Activated T-helper 2 cell treated with anti-CD3 and anti-CD28 coated beads, Interferon-gamma antibody, Interleukin-2, Interleukin-4, amounts not matched to agents 10 μg/mL and 5 μg/mL and 100 μg/mL, durations not matched to agents 14 hours and 24 hours and 36 hours (primary cell): ENCODE measurements at places on chromosomes 2 and 18.

- H3K27me3 ChIP-seq, result peaks cover 8% of the 10 kb centered on the region
- no peak overlapping the region for H3K27ac ChIP-seq
- no peak overlapping the region for H3K4me3 ChIP-seq
- H3K36me3 ChIP-seq, result no peaks in the 10 kb centered on the region
Observed at GRCh38 chr2:44267796-44268648, 7.3 kb upstream of the SLC3A1 start.

GRCh38 chr2:162676515-162676914 lies 162.1 kb downstream of the KCNH7 start:
- H3K4me3 ChIP-seq, result no peak overlapping the region
- H3K4me1 ChIP-seq, result no peaks in the 10 kb centered on the region
- no peak overlapping the region for H3K27ac ChIP-seq

GRCh38 chr2:95366514-95366913 lies 36.0 kb upstream of the FAHD2A start:
- H3K27me3 ChIP-seq, result peaks cover 13% of the 10 kb centered on the region
- DNase-seq, result no peak
- no peaks in the 10 kb centered on the region for H3K36me3 ChIP-seq
- H3K4me3 ChIP-seq, result no peak overlapping the region
- H3K4me1 ChIP-seq, result no peaks in the 10 kb centered on the region
- no peak overlapping the region for H3K27ac ChIP-seq

DNA sequence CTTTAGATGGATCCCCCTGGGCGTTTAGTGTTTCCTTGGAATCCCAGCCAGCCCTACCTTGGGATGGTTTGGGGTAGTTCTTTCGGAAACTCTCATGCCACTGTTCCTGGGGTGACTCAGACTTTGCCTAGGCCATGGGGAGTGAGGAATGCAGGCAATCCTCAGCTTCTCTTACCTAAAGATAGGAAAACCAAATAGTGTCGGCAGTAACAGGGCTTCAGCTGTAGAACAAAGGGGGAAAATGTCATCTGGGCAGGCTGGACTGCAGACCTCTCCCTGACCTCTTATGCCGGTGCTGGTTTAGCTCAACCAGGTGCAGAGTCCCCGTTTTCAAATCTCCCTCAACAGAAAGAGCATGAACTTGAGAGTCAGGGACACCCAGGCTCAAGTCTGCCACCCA lies 252.1 kb downstream of the TSN start:
- H3K36me3 ChIP-seq, result no peaks in the 10 kb centered on the region
- H3K27me3 ChIP-seq, result no peaks in the 10 kb centered on the region
- no peak for DNase-seq
- no peak overlapping the region for H3K27ac ChIP-seq

- peak within 1 kb of the TSS; percentile 99 for H3K4me3 ChIP-seq
- DNase-seq, result peak; percentile 89
- peaks cover 41% of the 10 kb centered on the region for H3K4me1 ChIP-seq
- peak within 1 kb of the TSS; percentile 93 for H3K27ac ChIP-seq
- no peaks in the 10 kb centered on the region for H3K27me3 ChIP-seq
Observed at GRCh38 chr2:169827272-169828140, at the start of gene UBR3. Gene UBR3, plus strand, starts transcription at chr2:169827454. Its CDS starts 54 bp downstream, at chr2:169827508.

DNA sequence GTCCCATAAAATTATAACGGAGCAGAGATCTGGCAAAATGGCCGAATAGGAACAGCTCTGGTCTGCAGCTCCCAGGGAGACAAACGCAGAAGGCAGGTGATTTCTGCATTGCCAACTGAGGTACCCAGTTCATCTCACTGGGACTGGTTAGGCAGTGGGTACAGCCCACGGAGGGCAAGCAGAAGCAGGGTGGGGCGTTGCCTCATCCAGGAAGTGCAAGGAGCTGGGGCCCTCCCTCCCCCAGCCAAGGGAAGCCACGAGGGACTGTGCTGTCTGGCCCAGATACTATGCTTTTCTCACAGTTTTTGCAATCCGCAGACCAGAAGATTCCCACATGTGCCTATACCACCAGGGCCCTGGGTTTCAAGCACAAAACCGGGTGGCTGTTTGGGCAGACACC lies 22.8 kb downstream of the ICA1L start:
- no peak for DNase-seq
- H3K27ac ChIP-seq, result no peak overlapping the region
- H3K4me1 ChIP-seq, result no peaks in the 10 kb centered on the region
- no peaks in the 10 kb centered on the region for H3K27me3 ChIP-seq

DNA sequence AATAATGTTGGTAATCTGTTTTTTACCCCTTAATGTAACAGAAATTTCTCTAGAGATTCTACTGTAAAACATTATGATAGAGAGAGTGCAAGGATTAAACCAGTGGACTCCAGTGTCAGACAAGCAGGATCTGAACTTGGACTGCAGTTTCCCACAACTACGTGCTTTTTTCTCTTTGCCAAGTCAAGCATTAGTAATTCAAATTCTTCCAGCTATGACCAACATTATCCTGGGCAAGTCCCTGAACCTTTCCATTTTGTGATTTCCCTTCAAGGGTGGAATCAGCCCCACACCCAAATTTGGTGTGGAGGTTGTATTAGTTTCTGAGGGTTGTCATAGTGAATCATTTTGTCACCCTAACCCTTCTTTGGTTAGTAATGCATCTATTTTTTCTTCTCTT lies 482.0 kb downstream of the ZNF516 start:
- no peak overlapping the region for H3K27ac ChIP-seq

GRCh38 chr2:134098321-134098720 lies 155.6 kb upstream of the MGAT5 start:
- no peaks in the 10 kb centered on the region for H3K4me1 ChIP-seq
- DNase-seq, result no peak
- H3K36me3 ChIP-seq, result no peaks in the 10 kb centered on the region
- no peak overlapping the region for H3K4me3 ChIP-seq
- H3K27me3 ChIP-seq, result peaks cover 14% of the 10 kb centered on the region

DNA sequence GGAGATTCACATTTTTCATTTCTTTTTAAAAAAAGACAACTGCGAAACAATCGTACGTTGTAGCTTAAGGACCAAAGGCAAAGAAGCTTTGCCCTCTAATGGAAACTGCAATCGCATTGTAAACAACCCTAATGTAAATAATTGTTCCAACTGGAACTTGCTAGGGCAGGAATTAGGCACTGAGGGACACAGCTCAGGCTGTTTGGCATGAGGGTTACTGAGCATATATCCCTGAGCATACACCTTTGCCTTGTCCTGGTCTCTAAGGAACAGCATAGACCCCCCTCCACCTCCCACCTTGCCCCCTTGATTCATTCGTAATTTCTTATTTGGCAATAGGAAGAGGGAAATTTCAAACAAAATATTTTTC lies 396.4 kb downstream of the LNPK start:
- H3K4me3 ChIP-seq, result no peak overlapping the region
- no peaks in the 10 kb centered on the region for H3K4me1 ChIP-seq
- no peak overlapping the region for H3K27ac ChIP-seq
- DNase-seq, result no peak

DNA sequence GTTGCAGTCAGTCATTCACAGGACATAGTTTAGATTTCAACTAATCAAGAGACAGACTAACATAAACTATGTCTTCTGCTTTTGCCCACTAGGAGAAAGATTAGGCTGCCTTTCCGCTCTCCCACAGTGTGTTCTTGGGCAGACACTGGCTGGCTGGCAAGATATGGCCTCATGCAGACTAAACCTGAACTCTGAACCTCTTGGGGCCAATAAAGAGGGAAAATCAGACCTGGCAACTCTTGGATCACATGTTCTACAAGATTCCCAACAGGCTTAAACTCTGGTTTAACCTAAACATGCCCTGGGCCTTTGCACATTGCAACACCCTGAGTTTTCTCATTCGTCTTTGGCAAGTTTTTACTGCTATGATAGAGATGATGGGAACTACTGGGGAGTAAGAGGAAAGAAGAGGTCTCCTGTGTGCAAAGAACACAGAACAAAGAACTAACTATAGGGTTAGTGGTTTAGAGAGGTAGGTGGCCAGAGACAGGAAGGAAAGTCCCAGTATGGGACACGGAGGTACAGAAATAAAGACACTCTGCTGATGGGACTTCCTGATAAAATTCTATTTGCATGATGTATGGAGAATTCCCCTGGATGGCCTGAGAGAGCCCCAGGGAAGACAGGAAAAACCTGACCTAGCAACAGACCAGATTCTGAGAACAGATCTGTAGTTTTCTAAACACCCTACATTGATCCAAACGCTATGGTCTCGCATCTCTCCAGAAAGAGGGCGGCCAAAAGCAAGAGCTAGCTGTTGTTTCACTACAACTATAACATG lies 2.0 kb upstream of the ATRAID start:
- peaks cover 20% of the 10 kb centered on the region for H3K4me1 ChIP-seq
- no peaks in the 10 kb centered on the region for H3K27me3 ChIP-seq
- peak overlapping the region; percentile 44 for H3K27ac ChIP-seq
- no peak for DNase-seq
- H3K36me3 ChIP-seq, result peaks cover 64% of the 10 kb centered on the region
- peak overlapping the region; percentile 35 for H3K4me3 ChIP-seq

- no peak overlapping the region for H3K27ac ChIP-seq
- H3K4me3 ChIP-seq, result no peak overlapping the region
- H3K36me3 ChIP-seq, result no peaks in the 10 kb centered on the region
- H3K4me1 ChIP-seq, result peaks cover 1% of the 10 kb centered on the region
- H3K27me3 ChIP-seq, result no peaks in the 10 kb centered on the region
- DNase-seq, result no peak
Observed at GRCh38 chr2:217998926-217999594, 3.7 kb downstream of the TNS1 start.

DNA sequence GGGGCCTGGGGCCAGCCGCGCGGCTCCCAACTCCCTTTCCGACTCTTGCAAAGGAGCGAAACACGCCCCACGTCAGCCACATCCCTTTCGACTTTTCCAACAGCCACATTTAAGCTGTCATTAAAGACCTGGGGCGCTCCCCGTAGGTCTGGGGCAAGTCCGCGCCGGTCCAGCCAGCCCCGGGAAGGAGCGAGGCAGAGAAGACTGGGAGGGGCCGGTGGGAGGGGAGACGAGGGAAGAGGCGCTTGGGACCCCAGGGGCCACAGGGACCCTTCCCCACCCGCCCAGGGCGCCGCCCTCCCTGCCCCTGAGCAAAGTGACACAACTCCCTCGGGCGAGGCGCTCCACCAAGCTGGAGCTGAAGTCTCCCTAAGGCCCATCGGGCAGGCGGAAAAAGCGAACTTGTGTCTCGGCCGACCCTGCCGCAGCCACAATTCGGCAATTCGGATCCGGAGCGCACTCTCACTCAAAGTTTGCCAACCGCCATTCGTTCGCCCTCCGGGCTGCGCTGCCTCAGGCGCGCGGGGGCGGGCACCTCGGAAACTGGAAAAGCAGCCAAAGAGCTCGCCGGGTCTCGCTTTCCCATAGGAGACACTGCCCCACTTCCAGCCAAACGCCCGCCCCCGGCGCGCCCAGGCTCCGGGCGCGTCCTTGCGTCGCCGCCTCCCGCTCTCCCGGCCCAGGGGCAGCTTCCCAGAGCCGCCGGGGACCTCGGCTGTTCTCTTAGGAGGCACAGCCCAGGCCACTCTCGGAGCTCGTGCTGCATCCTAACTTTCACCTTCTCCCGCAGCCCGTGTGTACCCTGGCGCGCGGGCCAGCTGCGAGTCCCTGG lies 1.1 kb upstream of the KCTD1 start:
- peaks cover 42% of the 10 kb centered on the region for H3K27me3 ChIP-seq
- H3K36me3 ChIP-seq, result peaks cover 14% of the 10 kb centered on the region
- peak overlapping the region; percentile 69 for H3K4me3 ChIP-seq
- peaks cover 12% of the 10 kb centered on the region for H3K4me1 ChIP-seq
- no peak for DNase-seq

DNA sequence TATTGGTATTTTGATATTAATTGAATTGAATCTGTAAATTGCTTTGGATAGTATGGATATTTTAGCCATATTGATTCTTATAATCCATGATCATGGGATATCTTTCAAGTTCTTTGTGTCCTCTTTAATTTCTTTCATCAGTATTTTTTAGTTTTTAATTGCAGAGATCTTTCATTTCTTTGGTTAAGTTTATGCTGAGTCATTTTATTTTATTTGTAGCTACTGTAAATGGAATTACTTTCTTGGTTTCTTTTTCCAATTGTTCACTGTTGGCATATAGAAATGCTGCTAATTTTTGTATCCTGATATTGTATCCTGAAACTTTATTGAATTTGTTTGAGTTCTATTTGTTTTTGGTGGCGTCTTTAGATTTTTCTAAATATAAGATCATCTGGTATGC lies 79.5 kb upstream of the DSEL start:
- H3K27ac ChIP-seq, result no peak overlapping the region
- H3K4me1 ChIP-seq, result no peaks in the 10 kb centered on the region
- H3K27me3 ChIP-seq, result no peaks in the 10 kb centered on the region
- H3K4me3 ChIP-seq, result no peak overlapping the region

DNA sequence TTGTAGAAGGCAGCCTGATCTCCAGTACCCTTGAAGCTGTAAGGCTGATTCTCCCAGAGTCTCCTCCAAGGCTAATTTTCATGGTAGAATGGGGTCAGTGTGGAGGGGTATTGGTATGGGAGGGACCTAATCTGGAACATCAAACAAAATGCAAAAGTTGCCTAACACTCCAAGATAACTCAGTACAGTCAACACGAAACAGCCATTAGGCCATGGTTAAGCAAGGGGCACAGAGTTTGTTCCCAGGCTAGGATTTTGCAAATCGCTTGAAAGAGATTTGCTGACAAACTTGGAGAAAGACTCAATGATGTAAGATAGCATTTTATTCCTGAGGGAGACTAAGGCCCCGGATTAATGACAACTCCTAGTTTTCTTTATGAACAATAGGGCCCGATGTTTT lies 5.4 kb downstream of the PID1 start:
- peaks cover 6% of the 10 kb centered on the region for H3K27me3 ChIP-seq
- H3K36me3 ChIP-seq, result no peaks in the 10 kb centered on the region
- DNase-seq, result no peak

- peaks cover 3% of the 10 kb centered on the region for H3K27me3 ChIP-seq
- DNase-seq, result no peak
- H3K4me1 ChIP-seq, result peaks cover 4% of the 10 kb centered on the region
Observed at GRCh38 chr2:127183771-127184170, 36.3 kb downstream of the CYP27C1 start.

DNA sequence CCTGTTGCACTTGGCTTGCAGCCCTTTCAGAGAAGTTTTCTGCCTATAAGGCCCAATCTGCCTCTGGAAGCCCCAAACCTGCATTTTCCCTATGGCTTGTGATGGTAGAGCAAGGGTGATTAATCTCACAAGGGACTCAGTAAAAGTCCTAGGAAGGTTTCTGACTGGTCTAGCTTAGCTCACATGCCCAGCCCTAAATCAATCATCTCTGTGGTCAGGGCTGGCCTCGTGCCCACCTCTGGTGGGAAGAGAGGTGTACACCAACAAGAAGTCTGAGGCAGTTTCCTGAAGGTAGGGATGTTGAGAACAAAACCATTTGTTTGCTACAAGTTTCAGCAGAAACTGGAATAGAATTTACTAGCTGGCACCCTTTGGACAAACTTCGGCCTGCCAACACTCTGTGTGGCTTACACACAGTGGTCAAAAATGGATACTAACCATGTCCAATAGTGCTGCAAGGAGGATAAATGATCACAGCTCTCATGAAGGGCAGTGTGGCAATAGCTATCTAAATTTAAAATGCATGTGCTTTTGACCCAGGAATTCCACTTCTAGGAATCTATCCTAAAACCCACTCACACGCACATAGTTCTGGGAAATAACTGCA lies 96.4 kb downstream of the EN1 start:
- H3K27ac ChIP-seq, result no peak overlapping the region
- no peaks in the 10 kb centered on the region for H3K36me3 ChIP-seq
- no peaks in the 10 kb centered on the region for H3K27me3 ChIP-seq
- no peak overlapping the region for H3K4me3 ChIP-seq
- DNase-seq, result no peak

GRCh38 chr2:235639428-235639773 lies 145.6 kb downstream of the AGAP1 start:
- H3K36me3 ChIP-seq, result no peaks in the 10 kb centered on the region
- H3K27ac ChIP-seq, result no peak overlapping the region
- no peak for DNase-seq
- peaks cover 4% of the 10 kb centered on the region for H3K27me3 ChIP-seq
- H3K4me1 ChIP-seq, result peaks cover 1% of the 10 kb centered on the region

- no peaks in the 10 kb centered on the region for H3K27me3 ChIP-seq
- no peaks in the 10 kb centered on the region for H3K4me1 ChIP-seq
- no peak overlapping the region for H3K27ac ChIP-seq
- no peaks in the 10 kb centered on the region for H3K36me3 ChIP-seq
Observed at GRCh38 chr2:15927551-15928218, 12.7 kb upstream of the MYCN start.
